ENCODE measurements at places on chromosomes 5 and 9. TPM values are rescaled to one million over a fixed set of nuclear protein-coding genes. Genes with fewer than 3 reads are reported as not detected.

Gene IQGAP2
- total RNA-seq = 15.3 TPM

Gene RNF14
- total RNA-seq = 93.3 TPM

Gene ACSL6
- 1.6 TPM for total RNA-seq

Gene OR1Q1
- total RNA-seq = not detected

Gene ADAMTS2
- total RNA-seq = 34.4 TPM

Gene NELFB
- 40.6 TPM for total RNA-seq

Gene IFNB1
- total RNA-seq = not detected

Gene SGCD
- 40.3 TPM for total RNA-seq

Gene TGFBI
- total RNA-seq = 158 TPM

Gene INSL4
- not detected for total RNA-seq

Gene PGM5
- 94.1 TPM for total RNA-seq

Gene SLC34A1
- total RNA-seq = not detected

Gene C9
- total RNA-seq = not detected

Gene SLC36A3
- not detected for total RNA-seq

Gene ZNF883
- 0.95 TPM for total RNA-seq

DNA sequence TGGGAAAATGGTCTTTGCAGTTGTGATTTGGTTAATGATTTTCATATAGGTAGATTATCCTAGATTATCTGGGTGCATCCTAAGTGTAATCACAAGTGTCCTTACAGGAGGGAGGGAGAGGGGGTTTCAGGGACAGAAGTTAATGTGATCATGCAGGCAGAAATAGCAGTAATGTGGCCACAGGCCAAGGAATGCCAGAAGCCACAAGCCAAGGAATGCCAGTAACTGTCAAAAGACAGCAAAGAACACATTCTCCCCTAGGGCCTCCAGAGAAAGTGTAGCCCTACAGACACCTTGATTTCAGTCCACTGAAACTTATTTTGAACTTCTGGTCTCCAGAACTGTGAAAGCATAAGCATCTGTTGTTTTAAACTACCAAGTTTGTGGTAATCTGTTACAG, 2074.5 kb downstream of the MAT2B start:
- DNase-seq = no peak

GRCh38 chr5:52998552-52999313, 9.6 kb downstream of the ITGA2 start:
- DNase-seq = no peak

GRCh38 chr5:158602981-158603380, 496.7 kb downstream of the EBF1 start:
- DNase-seq = no peak

- no peak for DNase-seq
These were observed 41.5 kb upstream of the MAP1B start for GRCh38 chr5:72065751-72066255.

DNA sequence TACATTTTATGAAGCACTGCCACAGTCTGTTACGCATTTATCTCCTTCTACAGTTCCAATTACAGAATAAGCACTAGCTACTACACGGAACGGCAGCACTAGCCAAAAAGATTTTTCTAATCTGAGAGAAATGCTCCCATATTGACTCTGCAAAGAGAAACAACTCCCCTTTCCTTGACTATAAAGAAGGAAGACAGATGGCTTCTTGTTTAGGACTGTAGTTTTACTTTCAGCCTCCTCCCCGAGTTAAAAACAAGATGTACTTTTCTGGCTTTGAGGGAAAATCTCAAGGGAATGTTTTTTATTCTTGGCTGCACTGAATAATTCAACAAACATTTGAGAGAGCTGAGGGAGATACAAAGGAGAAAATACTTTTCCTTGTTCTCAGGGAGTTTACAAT, 1.9 kb upstream of the SLC44A1 start:
- DNase-seq = no peak

DNA sequence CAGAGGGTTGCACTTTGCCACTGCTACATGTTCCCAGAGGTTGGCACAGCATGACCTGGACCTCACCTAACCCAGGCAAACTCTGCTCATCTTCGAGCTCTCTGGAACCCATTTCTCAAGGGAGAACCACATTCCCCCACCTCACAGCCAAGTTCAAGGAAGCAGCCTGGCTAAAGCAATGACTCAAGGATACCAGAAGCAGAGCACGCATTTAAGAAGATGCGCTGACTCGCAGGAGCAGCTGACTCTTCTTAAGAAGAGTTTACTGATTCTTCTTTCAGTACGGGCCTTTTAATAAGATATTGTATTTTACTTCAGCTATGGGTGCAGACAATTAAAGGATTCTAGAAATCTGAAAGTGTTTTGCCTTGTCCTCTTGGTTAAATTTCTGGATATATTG, 4.1 kb upstream of the SEMA5A start:
- no peak for DNase-seq

DNA sequence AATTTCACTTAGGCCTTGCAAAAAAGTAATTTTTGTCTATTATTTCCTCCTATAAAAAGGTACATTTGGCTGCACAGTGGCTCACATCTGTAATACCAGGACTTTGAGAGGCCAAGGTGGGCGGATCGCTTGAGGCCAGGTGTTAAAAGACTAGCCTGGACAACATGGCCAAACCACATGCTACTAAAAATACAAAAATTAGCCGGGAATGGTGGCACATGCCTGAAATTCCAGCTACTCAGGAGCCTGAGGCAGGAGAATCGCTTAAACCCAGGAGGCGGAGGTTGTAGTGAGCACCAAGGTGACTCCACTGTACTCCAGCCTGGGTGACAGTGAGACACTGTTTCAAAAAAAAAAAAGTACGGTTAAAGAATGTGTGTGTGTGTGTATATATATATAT, 15.7 kb downstream of the NUP155 start:
- DNase-seq = no peak

- DNase-seq = no peak
These were observed 704.9 kb upstream of the NUDT12 start for GRCh38 chr5:104267320-104268015.

GRCh38 chr5:73668017-73668416, 42.0 kb downstream of the ARHGEF28 start:
- DNase-seq = no peak

DNA sequence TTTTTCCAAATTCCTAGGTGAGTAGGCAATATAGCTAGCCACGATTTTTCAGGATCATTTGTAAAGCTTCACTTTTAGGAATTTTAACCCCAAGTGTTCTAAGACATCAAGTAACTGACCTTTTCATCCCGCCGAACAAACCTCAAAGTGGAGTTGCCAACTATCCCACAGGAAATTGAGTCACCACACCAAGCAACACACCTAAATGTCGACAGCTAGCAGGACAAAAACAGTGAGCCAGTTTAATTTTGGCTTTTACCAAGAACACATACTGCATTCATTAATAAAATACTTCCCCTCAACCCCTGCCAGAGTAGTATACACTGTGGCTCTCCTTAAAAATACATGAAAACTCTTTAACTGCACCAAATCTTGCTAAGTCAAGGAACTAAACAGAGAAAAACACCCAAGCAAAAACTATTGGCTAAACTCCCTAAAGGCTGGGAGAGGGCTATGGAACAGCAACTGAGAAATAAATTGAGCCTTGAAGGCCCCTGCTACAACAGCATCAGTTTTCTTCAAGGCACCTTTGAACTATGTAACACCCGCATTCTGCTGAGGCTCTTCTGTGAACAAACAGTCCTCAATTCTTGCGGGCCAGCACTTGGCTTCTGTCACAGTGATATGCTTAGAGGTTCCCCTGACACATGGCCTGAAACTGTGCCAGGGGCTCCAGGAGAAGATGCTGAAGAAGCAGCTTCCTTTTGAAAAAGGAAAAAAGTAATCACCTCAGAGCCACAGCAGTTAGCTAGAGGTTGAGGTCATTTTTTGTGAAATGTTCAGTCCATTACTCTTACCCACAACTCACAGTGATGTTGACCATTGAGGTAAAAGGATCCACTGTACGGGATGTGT, 459.6 kb downstream of the RAB3C start:
- no peak for DNase-seq

GRCh38 chr5:54558362-54558761, 40.8 kb downstream of the SNX18 start:
- DNase-seq = no peak

DNA sequence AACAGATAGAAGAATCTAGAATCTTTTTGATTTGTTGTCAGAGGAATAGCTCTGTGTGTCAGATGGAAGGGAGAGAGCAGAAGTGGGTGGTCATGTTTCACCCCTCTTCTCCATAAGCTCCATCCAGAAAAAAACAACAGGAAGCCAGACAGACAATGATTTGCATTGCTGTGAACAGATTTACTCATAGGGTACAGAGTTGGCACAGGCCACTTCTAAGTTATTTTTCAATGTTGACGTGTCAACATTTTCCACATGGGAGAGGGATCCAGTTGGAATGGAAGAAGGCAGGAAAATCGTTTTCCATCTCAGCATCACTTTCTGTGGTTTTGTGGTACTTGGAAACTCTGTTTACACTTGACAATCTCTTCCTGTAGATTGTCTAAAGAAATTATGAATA, 86.7 kb downstream of the INSYN2B start:
- DNase-seq = no peak

DNA sequence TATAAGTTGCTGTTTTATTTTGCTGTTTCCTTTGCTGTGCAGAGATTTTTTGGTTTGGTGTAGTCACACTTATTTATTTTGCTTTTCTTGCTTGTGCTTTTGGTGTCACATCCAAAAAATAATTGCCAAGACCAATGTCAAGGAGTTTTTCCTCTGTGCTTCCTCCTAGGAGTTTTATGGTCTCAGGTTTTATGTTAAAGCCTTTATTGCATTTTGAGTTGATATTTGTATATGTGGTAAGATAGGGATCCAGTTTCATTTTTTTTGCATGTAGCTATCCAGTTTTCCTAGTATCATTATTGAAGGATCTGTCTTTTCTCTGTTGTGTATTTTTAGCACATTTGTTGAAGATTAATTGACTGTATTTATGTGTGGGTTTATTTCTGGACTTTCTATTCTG, 210.6 kb downstream of the ARHGEF28 start:
- no peak for DNase-seq

DNA sequence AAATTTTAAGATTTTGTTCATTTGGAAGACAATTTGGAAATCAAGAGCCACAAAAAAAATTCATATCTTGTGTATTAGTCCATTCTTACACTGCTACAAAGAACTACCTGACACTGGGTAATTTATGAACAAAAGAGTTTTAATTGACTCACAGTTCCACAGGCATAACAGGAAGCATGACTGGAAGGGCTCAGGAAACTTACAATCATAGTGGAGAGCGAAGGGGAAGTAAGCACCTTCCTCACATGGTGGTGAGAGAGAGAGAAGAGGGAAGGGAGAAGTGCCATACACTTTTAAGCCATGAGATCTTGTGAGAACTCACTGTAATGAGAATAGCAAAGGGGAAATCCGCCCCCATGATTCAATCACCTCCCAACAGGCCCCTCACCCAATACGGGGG, 274.4 kb downstream of the KCNN2 start:
- DNase-seq = no peak

DNA sequence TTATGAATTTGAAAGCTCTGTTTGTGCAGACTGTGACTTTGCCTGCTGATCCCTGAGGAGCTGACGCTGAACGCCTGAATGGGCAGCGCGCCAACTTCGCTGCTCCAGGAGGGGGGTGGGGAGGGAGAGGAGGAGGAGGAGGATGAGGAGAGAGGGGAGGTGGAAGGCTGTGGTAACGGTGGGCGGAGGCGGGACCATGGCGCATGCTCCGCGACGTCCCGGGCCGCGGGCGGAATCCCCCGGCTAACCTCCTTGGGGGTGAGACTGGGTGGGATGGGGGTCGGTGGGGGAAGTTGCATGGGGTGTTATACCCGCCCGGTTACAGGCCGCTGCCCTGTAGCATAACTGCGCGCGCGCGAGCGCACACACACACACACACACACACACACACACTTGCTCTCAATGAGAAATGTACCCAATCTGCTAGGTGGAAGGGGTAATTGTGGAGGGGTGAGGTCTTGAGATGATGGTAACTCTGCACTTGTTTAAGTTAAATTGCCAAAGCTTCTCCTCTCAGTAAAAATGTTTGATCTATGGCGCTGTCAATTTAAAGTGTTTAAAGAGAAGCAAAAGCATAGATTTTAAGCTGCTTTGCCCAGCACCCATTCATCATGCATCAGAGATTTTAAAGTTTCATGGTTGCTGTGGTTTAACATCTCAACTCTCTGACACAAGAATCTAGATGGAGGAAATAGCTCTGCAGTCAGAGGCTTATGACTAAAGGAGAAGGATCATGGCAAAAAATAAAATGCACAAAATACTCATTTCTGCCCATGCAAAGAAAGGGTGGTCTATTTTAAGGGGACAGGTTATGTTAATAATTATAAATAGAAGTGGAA, 76.6 kb upstream of the TBCA start:
- no peak for DNase-seq

Data from thoracic aorta (tissue), 2 donors.